ENCODE measurements at places on chromosomes 16 and 17. TPM values are rescaled to one million over a fixed set of nuclear protein-coding genes. Genes with fewer than 3 reads are reported as not detected.

Gene RASD1
- 0.42 TPM for total RNA-seq

GRCh38 chr16:87489434-87490045 is 3.3 kb downstream of the ZCCHC14 start:
- no peak for DNase-seq

DNA sequence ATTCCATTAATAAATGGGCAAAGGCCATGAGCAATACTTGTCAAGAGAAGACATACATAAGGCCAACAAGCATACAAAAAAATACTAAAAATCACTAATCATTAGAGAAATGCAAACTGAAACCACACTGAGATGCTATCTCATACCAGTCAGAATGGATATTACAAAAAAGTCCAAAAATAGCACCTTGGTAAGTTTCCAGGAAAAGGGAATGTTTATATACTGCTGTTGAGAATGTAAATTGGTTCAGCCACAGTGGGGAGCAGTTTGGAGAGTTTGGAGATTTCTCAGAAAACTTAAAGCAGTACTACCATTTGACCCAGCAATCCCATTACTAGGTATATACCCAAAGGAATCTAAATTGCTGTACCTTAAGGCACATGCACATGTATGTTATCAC is 467.7 kb downstream of the CDH11 start:
- DNase-seq = no peak

- no peak for DNase-seq
Measured at GRCh38 chr17:71986886-71987285, 133.9 kb upstream of the SOX9 start.

DNA sequence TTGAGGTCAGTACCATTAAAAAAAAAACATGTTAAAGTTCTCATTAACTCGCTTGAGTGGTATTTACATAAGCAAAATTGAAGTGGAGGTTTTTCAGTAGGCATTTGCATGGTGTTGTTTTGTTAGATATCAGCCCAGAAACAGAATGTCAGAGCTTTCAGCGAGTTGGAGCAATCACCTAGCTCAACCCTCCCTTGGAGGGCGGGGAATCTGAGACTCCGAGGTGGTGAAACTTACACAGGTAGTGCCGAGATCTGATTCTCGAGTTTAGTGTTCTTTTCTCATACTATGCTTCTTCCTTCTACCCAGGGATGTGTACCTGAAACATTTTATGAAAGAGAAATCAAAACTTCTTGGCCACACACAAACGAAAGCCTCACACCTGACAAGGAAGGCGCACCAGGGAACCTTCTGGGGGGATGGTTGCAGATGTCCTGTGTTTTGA is 6.6 kb downstream of the SEC14L1 start:
- no peak for DNase-seq

GRCh38 chr17:50206604-50207293 is 5.3 kb upstream of the COL1A1 start:
- DNase-seq = no peak

Gene TPSG1
- total RNA-seq = not detected

DNA sequence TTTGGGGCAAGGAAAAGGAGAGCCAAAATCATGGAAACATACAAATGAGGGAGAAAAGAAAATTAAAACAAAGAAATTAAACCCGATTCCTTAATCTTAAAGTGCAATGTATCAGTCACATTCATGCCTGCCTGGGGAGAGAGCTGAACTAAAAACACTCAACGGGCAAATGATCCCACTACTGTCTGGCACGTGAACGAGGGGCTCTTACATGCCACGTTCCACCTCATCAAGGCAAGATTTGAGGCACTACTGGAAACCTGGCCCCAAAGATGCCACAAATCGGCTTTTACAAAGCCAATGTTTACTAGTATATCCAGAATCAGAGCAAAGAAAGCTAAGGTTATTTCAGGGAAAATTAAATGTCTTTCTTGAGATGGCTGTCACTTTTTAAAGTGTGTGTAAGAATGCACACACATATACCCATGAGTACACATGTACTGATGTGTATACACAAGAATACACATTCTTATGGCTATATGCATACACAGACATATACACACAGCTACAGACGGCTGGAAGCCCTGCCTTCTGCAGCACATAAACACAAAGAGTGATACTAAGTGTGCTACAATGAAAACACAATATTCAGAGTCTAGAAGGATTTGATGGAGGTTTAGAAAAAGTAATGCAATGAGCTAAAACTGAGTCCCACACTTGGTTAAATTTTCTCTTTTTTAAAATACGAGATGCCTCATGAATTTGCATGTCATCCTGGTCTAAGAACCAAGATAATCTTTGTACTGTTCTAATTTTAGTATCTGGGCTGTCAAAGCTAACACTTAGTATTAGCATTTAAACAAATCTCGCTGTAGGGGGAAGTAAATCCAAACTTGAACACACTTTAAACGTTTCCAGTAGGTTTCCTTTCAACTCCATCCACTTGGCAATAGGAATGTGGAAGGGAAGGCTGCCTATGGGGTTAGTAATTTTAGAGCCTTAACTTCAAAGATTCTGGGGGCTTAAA is 85.8 kb downstream of the CYTH1 start:
- DNase-seq = no peak

- DNase-seq = no peak
Measured at GRCh38 chr17:18999394-18999793, 5.2 kb downstream of the FAM83G start.

Gene TCAP
- 2.1 TPM for total RNA-seq

Data from activated CD4-positive, alpha-beta T cell treated with anti-CD3 and anti-CD28 coated beads, Interleukin-2, amount 10 ng/mL, durations not matched to agents 7 days and 5 days (primary cell).